Activated T-helper 1 cell treated with Interleukin-2 at 50 U/mL for 16 hours (primary cell): ENCODE measurements at places on chromosomes 1 and 21.

DNA sequence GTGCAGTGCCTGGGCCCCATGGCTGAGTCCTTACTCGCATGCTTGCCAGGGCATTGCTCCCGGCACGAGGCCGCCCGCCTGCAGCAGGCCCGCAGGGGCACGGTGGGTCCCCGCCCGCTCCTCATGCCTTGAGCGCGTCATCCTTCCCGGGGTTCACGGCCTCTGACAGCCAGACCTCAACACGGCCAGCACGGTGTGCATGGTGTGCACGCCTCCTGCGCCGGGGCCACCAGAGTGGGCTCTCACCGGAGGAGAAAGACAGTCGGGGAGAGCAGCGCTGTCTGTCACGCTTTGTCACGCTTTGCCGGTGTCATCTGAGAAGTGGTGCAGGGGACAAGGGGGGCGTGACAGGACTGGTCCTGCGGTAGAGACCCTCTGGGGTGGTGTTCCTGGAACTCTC lies 11.9 kb upstream of the COL18A1 start:
- DNase-seq: no peak

GRCh38 chr1:72284084-72284347 lies 1.7 kb upstream of the NEGR1 start:
- DNase-seq: no peak

DNA sequence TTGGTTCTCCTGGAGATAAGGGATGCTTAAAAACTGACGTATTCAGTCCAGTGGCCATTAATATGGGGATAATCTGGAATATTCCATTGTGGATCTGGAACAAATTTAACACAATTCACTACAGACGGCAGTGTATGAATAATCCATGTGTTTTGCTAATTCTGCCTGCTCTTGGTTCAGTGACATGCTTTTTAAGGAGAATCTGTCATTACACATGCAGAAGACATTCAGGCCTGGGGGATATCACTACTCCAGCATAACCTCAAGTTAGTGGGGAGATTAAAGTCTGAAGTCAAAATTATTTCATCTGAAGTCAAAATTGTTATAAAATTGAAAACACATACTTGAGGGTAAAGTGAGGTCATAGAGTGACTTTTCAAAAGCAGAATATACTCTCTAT lies 789.3 kb downstream of the USP25 start:
- no peak for DNase-seq

- no peak for DNase-seq
Observed at GRCh38 chr1:162970021-162970420, 99.1 kb upstream of the RGS4 start.

DNA sequence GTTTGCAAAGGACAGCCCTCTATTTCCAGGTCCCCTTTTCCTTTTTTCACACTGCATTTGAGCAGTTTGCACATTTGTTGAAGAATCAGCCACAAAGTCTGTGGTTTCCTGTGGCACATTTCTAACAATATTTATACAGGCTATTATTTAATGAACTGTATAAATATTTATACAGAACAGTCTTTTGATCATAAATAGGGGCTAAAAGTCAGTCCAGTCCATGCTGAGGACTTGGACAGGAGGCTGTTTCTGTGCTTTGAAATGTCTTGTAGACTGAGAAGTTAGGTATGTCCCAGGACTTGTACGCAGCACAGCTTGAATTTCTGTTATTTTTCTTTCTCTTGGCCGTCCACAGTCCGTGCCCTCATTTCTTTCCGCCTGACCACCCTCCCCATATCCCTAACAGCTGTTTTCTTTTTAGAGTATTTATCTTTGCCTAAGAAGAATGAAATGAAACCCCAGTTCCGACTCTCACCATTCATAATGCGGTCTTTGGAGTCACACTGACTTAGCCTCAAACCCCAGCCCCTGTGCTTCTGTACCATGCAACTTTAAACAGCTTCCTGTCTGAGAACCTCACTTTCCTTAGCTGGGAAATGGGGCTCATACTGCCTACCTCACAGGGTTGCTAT lies 19.7 kb downstream of the FGGY start:
- DNase-seq: no peak

- no peak for DNase-seq
Observed at GRCh38 chr1:60655679-60656355, 426.5 kb upstream of the NFIA start.

DNA sequence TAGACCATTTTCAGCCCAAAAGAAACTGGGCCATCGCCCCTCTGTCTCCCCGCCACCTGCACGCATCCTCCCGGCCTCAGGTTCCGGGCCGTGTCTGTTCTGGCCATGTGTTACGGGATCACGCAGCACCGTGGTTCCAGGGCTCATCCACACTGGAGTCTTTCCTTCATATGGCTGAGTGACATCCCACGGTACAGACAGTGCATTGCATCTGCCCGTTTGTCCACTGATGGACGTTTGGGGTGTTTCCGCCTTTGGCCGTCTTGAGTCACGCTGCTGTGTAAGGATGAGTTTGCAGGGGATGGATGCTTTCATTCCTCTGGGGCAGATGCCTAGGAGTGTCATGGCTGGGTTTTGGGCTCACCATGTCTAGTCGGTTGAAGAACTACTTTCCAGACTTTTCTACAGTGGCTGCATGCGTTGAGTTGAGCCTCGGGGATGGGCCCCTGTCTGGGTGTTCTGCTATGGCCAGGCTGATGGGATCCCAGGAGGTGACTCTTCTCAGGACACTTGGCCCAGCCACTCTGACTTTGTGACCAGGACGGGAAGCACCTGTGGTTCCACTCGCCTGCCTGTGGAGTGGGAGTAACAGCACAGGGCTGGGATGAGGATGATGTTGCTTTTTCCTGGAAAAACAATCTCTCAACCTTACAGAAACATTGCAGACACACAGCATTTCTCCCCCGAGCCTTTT lies 16.8 kb downstream of the RRP1 start:
- DNase-seq: no peak

GRCh38 chr1:41629141-41629540 lies 144.7 kb upstream of the EDN2 start:
- no peak for DNase-seq

- DNase-seq: no peak
Observed at GRCh38 chr1:236394879-236395229, 768 bp downstream of the EDARADD start.

DNA sequence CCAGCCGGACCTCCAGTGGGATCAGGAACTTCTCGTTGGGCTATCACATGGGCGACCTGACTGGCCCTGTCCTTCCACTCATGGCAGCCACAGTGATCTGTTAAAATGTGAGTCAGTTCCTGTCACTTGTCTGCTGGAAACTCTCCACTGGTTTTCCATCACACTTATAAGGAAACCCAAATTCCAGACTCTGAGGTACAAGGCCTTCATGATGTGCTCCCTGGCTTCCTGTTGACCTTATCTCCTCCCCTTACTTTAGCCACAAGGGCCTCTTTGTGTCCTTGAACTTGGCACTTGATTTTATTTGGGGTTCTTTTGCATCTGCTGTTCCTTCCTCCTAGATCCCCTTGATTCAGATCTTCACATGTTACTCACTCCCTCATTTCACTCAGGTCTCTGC lies 96.8 kb downstream of the TENT5C start:
- no peak for DNase-seq

DNA sequence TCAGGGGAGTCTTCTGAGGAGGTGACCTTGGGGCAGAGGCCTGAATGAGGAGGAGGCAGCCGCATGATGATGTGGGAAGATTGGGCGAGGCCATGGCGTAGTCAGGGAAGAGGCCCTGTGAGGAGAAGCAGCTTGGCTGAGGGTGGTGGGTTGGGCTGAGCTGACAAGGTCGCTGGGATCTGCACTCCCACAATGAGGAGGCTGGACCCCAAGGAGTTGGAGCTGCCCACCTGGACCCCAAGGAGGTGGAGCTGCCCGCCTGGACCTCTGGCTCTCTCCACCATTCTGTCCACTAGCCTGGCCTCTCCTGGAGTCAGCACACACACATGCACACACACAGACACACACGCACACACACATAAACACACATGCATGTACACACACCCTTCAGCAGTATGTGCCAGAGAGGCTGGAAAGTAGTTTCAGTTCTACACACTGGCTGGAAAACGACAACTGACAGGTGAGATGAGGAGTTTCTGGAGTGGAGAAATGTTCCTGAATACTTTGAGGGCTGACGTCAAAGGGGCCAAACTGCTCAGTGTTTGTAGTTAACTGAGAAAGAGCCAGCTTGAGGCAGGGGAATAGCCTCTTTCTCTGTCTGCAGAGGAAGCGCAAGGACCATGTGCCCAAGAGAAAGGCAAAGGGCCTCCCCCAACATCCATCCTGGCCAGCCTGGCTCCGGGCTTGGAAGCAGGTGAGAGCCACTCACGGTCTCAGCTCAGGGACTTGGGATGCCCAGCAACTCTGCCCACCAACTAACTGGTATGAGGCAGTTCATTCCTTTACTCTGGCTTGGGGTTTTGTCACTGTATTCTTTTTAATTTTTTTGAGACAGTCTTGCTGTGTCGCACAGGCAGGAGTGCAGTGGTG lies 7.1 kb downstream of the SMPDL3B start:
- no peak for DNase-seq

GRCh38 chr1:105793536-105794146 lies 1262.8 kb upstream of the PRMT6 start:
- DNase-seq: no peak

GRCh38 chr1:84301785-84302385 lies 377 bp downstream of the SAMD13 start:
- no peak for DNase-seq

DNA sequence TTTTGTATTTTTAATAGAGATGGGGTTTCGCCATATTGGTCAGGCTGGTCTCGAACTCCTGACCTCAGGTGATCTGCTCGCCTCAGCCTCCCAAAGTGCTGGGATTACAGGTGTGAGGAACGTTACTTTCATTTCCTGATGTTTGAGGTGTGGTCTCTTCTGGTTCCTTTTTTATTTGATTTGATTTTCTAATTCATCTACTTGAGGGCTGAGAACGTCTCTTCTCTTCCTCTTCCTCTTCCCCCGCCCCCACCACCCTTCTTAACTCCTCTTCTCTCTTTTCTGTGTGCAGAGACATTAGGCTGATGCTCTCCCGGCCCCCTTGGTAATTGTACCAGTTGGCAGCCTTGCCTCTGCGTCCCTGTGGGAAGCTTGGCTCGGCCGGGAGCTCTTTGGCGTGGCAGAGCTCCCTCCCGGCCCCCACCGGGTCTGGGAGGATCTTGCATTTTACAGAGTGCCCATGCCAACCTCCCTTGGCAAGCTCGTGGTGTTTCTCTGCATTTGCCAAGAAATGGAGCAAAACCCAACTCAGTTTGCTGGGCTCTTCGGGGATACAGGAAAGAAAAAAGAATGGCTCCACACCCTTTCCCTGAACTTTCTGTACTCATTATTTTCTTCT lies 19.9 kb downstream of the CRYAA start:
- no peak for DNase-seq

DNA sequence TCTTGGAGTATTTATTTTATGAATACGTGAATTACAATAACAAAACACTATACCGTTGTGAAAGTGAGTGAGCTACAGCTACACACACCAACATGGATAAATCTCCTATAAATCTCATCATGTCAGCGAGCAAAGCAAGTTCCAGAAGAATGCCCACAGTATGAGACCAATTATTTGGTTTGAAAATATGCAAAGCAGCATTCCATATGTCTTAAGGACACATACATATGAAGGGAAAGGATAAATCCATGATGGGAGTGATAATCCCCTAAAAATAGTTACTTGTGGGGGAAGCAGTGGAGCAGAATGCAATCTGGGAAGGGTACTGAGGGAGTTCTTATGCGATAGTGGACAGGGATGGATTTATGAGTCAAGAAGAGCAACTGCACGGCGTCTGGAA lies 261.3 kb downstream of the DISC1 start:
- DNase-seq: no peak
